ENCODE measurements at places on chromosomes 11 and 22.

DNA sequence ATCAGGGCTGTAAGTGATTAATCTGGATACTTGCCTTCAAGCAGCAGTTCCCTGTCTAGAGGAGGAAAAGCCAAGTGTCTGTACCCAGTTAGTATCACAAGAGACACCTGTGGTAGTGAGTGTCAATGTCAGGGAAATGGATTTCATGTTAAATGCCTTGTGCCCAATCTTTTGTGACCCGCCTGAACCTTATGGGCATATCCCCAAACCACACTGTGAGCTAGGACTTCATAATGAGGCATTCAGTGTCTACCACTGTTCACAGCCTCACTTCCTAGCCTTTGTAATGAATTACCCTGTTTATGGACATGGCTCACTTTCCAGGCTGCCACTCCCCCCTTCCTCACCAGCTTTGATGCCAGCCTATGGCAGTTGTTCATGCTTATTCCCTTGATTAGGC is 125.1 kb downstream of the TRIM44 start:
- DNase-seq: no peak

DNA sequence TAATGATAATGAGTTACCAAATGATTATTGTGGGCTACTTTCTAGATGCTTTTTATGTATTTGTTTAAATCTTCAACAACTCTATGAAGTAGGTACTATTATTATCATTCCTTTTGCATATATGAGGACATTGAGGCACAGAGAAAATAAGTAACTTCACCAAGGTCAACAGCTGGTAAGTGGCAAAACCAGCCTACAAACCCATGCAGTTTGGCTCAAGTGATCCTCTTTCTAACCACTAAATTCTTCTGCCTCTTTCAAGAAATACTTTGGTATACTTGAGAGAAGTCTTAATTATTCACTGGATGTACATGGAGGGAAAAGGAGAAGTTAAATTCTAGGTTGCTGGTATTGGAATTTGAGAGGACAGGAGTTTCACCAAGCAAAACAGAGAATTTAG is 495.2 kb upstream of the CADM1 start:
- DNase-seq: no peak

GRCh38 chr11:85685125-85685819 is 723 bp downstream of the CCDC89 start:
- peak; percentile 21 for DNase-seq

GRCh38 chr11:85869781-85870180 is 14.6 kb downstream of the CCDC83 start:
- no peak for DNase-seq

DNA sequence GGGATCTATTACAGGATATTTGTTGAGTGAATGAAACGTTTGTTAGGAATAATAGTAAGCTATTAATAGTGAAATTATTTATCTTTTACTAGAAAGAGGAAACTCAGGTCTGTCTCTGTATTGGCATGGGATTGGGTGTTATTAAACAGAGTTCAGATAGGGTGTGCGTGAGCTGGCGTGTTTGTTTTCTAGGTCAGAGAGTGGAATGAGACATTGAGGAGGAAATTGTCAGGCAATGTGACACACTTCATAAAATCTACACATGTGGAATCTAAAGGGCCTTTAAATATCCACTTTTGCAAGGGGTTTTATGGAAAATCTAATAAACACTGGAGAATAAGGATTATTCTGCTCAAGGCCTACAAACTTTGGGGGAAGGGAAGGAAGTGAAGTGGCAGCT is 552.9 kb downstream of the NTM start:
- DNase-seq: no peak

DNA sequence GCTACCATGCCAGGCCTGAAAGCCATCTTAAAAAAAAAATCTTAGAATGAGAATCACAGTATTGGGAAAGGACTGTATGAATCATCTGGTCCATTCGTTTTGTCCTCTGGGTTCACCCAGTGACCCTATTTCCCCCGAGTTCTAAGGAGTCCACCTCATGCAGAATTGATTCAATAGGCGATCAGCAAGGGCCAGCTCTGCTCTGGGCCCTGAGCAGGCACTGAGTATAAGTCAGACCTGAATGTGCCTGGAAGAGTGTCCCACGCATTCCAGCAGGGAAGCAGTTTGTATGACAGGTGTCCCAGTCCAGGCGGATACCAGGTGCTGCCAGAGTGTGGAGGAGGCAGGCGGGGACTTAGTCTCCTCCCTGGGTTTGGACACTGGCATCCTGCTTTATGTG is 883 bp upstream of the HMOX1 start:
- DNase-seq: no peak

DNA sequence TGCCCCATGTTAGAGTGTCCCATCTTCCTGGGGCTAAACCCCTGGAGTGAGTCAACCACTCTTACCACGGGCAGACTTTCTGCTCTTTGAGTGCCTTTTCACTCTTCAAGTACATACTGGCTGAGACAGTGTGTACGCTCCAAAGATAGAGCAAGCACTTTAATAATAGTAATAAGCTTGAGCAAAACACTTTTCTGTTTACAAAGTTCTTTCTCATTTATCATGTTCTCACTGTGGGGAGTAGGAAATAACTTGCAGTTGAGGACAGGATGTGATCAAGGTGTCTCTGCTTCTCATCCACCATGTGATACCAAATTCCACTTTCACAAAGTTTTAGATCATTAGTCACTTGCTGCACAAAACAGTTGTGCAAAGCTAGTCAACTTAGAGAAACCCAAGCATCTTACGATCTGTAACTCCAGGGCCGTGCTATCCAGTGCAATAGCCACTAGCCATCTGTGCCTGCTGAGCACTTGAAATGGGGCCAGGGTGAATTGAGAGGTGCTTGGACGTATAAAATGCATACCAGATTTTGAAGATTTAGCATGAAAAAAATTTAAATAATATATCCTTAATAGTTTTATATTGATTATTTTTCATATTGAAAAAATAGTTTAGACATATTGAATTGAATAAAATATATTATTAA is 135.3 kb downstream of the KIF18A start:
- DNase-seq: no peak

- DNase-seq: no peak
Observed at GRCh38 chr11:114384487-114384886, 15.8 kb downstream of the C11orf71 start.

DNA sequence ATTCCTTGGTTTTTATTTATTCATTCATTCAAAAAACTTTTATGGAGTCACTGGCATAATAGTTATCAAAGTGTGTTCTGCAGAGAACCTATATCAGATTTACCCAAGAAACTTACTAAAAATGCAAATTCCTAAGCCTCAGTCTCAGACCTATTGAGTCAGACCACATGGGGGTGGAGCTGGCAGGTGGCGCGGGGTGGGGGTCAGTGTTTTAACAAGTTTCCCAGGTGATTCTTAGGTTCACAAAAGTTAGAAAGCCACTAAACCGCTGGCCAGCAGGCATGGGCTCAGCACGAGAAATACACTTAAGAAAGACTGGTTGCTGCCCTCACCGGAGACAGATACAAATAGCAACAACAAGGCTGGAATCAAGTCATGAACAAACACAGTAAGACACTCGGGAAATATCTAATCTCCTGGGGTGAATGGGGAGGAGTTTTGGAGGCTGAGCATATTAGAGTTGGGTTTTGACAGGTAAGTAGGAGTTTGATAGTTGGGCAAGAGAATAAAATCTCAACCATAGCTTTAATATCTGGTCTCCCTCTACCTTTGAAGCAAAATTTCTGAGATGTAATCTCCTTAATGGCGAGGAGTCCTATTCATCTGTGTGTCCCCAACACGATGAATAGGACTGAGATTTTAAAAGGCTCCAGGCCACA is 167.5 kb upstream of the NECTIN1 start:
- DNase-seq: no peak

DNA sequence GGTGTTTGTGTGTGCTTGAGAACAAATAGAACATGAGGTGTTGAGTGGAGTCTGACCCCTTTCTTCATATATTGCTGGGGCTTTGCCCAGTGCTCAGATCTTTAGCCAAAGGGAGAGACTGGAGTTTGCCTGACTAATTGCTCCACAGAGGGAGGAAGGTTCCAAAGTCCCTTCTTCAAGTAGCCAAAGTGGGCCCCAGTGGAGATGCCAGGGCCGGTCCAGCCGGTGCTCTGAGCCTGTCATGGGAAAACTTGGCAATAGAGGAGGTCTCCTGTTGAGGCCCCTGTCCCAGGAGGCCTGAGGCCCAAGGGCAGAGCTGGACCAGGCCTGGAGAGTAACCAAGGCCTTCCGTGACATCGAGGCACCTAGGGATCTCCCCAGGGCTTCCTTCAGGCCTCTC is 112.3 kb downstream of the DSCAML1 start:
- DNase-seq: no peak
